GM04504 (cell line): ENCODE measurements at places on chromosomes 11 and 22.

DNA sequence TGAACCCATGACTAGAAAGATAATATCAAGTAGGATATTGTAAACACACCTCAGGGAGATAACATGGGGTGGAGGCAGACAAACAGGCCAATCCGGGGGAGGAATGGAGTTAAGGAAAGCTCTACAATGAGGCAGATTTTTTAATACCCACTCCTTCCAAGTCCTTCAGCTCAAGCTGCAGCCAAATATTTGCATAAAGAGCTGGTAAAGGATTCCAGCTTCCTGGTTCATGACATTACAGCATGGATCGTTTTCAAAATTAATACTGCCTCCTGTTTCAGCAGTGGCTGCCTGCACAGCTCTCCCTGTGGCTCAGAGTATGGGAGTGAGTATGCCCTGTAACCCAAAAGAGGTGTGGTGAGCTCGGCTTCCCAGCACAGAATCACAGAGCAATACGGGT lies 5.1 kb downstream of the POU2AF3 start:
- DNase-seq, result no peak

DNA sequence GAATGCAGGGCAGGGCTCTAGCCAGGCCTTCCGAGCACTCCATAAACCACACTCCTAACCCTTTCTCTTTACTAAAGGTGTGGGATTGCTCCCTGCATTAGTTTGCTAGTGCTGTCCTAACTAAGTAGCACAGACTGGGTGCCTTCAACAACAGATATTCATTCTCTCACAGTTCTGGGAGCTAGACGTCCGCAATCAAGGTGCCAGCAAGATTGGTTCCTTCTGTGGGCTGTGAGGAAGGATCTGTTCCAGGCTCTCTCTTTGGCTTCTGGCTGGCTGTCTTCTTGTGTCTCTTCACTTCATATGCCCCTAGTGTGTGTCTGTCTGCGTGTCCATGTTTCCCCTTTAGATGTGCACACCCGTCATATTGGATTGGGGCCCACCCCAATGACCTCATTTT lies 59.8 kb downstream of the GALNT18 start:
- DNase-seq, result no peak

DNA sequence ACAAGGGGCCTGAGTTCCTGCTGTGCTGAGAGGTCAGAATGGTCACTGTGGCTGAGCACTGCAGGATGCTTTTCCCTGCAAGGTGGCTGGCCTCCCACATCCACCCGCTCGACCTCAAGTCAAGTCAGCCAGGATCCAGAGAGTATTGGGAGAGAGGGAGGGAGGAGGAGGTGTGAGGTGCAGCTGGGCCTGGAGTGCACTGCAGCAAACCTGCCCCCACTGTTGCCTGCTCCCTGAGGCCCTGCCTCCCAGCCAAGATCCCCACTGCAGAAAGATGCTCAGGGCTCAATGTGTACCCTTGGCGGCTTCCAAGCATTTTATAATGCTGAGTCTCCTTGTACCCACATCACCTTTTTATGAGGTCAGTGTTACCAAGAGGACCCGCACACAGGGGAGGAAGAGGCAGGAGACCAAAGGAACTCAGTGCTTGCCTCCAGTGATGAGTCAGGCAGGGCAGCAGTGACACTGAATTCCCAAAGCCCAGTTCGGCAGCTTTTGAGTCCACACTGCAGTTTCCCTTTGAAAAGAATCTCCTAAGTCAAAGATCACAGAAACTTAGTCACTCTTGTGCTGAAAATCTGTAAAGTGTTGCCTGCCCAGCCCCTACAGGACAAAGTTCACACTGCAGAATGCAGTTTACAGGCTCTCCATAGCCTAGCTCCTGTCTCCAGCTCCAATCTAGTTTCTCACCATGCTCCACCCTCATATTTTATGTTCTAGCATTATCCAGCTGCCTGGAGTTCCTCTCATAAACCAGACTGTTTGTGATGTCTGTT lies 3.1 kb downstream of the ENDOD1 start:
- DNase-seq, result no peak

DNA sequence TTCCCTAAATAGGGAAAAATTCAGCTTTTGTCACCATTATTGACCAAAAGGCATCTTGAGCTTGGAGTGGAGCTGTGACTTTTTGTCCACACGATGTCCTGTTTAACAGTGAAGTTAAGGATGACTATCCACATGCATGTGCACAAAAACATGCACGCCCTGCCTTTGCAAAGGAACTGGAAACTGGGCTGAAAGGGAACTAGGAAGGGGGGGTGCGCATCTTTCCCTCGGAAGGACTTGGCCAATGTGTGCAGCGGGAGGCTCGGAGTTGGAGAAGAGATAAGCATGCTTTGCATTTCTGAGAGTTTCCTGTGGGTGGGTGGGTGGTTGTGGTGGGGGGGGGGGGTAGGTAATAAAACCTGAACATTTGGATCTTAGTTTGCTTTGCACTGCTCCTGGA lies 411 bp upstream of the KIRREL3 start:
- DNase-seq, result no peak
